ENCODE measurements at places on chromosomes 1 and 21.

GRCh38 chr1:97163591-97164275 is 442.1 kb downstream of the PTBP2 start:
- no peak for DNase-seq

- no peak for DNase-seq
Observed at GRCh38 chr1:165080253-165080896, 276.1 kb downstream of the LMX1A start.

- no peak for DNase-seq
Observed at GRCh38 chr1:157969697-157970485, 23.6 kb upstream of the KIRREL1 start.

DNA sequence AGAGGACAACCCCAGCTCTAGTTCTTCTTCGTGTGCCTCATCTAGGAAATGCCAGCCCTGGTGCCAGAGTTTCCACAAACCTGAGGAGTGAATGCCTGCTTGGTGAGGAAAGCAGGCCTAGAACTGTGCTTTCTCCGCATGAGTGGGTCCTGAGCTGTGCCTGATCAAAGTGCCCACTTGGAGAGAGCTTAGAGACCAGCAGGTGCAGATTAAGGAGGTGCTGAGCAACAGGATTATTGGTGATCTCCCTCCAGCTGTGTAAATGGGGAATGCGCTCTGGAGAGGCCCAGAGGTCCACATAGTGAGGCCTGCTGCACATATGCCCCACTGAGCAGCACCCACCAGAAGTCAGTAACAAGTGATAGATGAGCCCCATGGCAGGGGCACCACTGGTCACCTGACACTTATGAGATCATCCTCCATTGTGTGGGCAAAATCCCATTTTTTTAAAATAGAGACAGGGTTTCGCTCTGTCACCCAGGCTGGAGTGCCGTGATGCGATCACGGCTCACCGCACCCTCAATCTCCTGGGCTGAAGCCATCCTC is 127.2 kb upstream of the ZC3H12A start:
- no peak for DNase-seq

GRCh38 chr21:16815243-16815642 is 697.6 kb upstream of the CXADR start:
- no peak for DNase-seq
